Caki2 (cell line): ENCODE measurements at places on chromosomes 3 and 15. TPM values are rescaled to one million over a fixed set of nuclear protein-coding genes. Genes with fewer than 3 reads are reported as not detected.

The DNAH12 gene
- total RNA-seq: 0.07 TPM in 1 of 2 replicates, not detected in the other

The CCR9 gene
- 0.81 TPM in 1 of 2 replicates, not detected in the other for total RNA-seq

The SHISA5 gene
- total RNA-seq: 118 and 132 TPM in 2 replicates

The HAPLN3 gene
- total RNA-seq: 19.4 and 20.0 TPM in 2 replicates

The COX5A gene
- 168 and 179 TPM in 2 replicates for total RNA-seq

The CYP1A2 gene
- not detected in 2 replicates for total RNA-seq

The DUOX2 gene
- total RNA-seq: not detected in 2 replicates

The TRH gene
- total RNA-seq: not detected in 2 replicates
